CD4-positive, alpha-beta T cell (primary cell): ENCODE measurements at places on chromosomes 3 and 15. TPM values are rescaled to one million over a fixed set of nuclear protein-coding genes. Genes with fewer than 3 reads are reported as not detected.

DNA sequence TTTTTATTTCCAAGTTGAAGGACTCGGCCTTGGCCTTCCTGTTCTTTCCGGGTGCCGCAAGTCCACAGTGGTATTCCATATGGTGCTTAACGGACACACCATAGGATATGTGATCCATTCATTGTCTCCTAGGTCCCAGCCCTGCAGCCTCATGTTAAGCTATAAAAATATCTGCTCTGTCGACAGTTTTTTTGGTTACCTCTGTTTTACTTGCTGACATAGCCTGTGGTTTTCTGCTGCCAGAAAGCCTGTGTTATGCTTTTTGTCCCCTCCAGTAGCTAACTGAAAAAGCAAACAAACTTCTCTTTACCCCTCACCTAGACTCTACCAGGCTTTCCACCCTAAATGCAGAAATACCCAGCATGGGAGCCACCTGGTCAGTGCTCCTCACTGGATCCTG, 5.3 kb downstream of the INAFM2 start:
- no peak for DNase-seq

DNA sequence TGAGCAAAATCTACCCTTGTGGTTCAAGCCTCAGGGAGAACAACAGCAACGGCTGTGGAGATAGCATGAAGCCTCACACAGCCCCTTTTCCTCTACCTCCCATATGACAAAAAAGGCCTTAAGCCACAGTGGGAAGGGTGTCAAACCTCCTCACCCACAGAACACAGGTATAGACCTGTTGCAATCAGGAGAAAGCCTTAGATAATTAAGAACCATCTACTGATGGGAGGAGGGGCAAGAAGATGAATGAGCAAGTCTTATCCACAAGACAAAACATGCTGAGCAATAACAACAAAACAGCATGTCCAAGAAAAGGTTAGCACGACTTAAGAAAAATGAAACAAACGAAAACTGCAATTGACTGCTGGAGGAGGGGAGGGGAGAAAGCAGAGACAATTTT, 272.9 kb upstream of the BCHE start:
- DNase-seq = no peak

GPX1 gene
- 20.8 TPM for total RNA-seq

NECTIN3 gene
- 8.5 TPM for total RNA-seq

DNA sequence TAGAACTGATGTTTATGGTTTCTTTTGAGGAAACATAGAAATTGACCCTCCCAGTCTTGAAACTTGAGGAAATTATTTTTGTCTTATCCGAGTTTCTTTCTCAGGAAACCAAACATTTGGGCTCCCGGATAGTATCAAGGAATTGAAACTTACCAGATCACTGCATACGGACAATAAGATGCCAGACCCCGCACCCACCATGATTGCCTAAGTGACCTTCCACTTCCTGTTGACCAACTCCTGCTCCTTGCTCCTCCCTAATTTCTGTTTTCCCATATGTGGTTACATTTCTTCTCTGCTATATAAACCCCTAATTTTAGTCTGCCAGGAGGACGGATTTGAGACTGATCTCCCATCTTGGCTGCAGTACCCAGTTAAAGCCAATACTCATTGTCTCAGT, 118.4 kb upstream of the TPRG1 start:
- no peak for DNase-seq

DNA sequence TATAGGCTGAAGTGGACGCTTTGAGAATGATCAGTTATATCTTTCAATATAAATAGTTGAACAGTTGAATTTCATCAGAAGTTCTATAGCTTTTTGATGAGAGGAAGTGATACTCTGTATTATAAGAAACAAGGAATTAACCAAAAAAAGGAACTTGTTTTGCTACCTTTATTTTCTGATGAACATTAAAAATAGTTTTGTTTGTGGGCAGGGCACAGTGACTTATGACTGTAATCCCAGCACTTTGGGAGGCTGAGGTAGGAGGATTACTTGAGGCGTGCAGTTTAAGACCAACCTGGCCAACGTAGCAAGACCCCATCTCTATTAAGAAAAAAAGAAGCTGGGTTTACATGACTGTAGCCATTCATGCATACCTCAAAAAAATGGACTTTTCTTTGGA, 16.7 kb downstream of the BLOC1S6 start:
- DNase-seq = no peak

LRRC31 gene
- not detected for total RNA-seq

GRCh38 chr3:151593928-151594327, 133.1 kb upstream of the IGSF10 start:
- DNase-seq = no peak

- no peak for DNase-seq
Observed at GRCh38 chr3:130411320-130411719, 65.8 kb downstream of the COL6A5 start.

DNA sequence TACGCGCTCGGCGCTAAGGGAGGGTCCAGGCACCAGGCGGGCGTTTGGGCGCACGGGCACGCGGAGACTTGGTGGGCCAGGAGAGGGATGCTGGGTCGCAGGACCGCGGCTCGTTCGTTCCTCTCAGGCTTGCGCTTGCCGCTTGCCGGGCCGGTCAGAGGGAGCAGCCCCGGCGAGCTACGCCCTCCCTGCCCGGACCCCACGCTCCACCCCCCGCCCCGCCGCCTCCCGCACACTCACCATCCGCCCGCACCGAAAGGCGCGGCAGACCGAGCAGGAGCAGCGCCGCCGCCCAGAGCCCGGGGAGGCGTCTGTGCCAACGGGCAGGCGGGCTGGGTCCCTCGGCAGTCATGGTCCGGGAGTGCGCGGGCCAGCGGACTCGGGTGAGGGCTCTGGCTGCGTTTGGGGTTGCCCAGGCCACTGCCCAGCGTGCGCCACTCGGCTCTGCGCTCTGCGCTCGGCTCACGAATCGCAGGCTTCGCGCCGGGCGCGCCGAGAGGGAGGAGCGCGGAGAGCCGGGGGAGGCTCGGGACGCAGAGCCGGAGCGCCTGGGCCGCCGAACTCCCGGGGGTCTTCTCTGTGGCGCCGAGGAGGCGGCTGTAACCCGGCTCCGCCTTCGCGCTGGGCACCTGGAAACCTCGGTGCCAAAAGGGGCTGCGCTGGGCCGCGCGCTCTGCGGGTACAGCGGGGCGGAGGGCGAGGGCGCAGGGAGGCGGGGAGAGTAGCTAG, at the start of gene SUSD5:
TSS of gene SUSD5 (minus strand) at position 365 of the 729 bp plus-strand sequence. CDS start at position 352, 13 bp downstream.
- DNase-seq = no peak

PP2D1 gene
- total RNA-seq = not detected

DNA sequence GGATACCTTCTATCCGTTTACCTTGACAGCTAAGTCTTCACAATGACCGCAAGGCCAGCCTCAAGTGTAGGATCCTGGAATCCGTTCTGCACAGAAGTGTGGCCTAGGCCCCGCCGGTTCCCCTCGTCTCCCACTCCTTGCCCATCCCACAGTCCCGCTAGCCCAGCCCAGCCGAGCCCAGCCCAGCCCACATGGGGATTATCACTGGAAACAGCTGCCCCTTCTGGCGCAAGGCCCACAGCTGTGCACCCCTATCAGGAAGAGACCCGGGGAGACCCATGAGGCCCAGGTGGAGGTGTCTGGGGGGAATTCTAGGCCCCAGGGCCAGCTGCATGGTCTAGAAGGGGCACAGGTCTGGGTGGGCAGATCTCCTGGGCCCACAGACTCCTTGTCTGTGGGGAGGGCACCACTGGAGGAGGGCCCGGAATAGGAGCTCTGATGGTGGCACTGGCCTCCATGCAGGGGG, 27.9 kb upstream of the KLF13 start:
- no peak for DNase-seq

ZBED2 gene
- 0.11 TPM for total RNA-seq

ADGRG7 gene
- not detected for total RNA-seq

FBXL22 gene
- total RNA-seq = 0.66 TPM

GATM gene
- total RNA-seq = 0.70 TPM

DNA sequence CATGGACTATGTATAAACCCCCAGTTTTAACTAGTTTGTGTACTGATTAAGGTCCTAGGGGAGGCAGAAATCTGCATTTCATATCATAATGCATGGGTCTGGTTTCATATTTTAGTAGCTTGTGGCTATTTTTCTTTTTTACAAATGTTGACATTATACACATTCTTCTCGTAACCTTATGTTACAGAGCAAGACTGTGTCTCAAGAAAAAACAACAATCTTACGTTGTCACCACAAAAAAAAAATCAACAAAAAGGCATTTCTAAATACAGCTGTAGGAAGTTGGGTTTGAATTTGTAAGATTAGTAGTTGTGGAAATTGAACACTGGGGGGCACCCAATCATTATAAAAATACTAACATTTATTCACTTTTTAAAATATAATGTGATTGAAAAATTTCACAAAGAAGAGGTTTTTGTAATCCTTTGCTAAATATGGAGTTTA, 17.9 kb downstream of the SERP1 start:
- peak; percentile 55 for DNase-seq

ERICH6 gene
- total RNA-seq = not detected

HTR3E gene
- not detected for total RNA-seq

DNA sequence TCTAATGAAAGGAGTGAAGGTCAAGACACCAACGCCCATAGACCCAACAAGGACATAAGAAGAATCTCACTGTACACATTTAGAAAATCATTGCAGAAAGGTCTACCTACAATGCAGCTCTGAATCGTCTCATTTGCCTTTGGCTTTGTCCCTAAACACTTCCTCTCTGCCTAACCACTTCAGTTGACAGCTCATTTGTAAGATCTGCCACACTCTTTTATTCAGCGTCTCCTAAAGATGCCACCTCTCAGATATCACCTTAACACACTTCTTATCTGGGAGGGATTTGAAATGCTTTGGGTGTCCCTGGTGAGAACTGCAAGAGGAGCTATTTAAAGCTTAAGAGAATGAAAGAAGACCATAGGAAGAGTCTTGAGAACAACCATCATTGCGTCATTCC, 38.7 kb downstream of the RAB27A start:
- peak; percentile 33 for DNase-seq

DNA sequence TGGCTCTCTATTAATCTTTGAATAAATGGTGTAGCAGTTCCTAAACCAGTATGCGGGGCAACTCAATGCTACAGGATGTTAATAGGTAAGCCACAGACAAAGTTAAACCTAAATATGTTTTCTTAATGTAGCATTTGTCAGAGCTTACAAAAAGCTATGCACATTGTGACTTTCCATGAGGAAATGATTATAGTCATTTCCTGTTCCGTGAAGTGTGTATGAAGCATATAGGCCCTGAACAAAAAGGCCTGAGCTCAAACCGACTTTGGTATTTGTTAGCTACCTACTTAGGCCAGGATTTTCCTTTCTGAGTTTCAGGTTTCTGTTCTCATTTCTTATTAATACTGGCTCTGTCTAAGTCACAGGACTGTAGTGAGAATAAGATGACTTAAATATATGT, 14.2 kb downstream of the ZNF80 start:
- DNase-seq = no peak

GRCh38 chr3:195752546-195753331, 32.0 kb downstream of the MUC20 start:
- no peak for DNase-seq

DNA sequence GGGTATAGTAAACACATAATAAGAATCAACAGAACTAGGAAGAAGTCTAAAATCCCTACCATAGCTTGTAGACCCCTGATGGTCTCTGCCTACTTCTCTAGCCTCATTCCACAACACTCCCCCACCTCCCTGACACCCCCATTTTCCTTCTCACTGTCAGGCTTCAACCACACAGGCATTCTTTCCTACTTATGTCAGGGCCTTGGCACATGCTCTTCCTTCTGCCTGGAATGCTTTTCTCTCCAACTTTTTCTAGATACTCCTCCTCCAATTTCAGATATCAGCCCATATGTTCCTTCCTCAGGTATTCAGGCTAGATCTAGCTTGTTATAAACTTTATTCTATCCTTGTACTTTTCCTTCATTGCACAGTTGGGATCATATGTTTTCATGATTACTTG, 106.0 kb upstream of the MRPL3 start:
- no peak for DNase-seq

IL17RE gene
- total RNA-seq = 1.6 TPM

TRNT1 gene
- 25.8 TPM for total RNA-seq

RYR3 gene
- total RNA-seq = not detected

DRD3 gene
- total RNA-seq = not detected

GRCh38 chr3:100020876-100021644, 93.2 kb downstream of the FILIP1L start:
- DNase-seq = no peak

DNA sequence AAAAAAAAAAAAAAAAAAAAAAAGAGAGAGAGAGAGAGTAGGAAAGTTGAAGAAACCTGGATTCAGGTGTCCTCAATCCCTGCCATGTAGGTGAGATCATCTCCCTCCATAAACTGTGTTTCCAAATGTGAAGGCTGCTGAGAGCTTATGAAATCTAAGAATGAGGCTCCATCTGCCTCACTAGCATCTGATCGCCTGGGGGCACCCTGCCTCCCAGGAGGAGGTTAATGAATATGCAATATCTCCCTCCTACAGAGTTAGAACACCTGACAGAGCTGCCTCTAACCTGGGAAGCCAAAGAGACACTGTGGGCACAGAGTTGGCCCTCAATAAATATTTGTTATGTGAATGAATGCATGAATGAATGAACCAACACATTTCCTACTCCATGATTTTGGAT, 23.8 kb upstream of the ZNF148 start:
- DNase-seq = no peak

DNA sequence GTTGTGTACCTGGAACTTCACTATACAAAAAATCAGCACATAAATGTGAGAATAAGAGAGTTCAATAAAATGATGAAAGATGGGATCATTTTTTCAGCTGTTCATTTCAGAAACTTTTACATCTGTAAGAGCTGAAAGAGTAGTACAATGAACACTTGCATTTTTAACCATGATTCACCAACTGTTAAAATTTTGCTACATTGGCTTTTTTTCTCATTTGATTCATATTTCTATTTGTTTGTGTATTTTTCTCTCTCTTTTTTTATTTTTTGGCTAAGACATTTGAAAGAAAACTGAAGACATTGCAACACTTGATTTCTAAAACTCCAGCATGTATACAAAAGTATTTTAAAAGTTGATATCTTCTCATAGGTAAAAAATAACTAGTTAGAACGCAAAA, 98.3 kb upstream of the CDIN1 start:
- DNase-seq = no peak

- no peak for DNase-seq
Observed at GRCh38 chr3:29802057-29802456, 521.2 kb downstream of the RBMS3 start.

DNA sequence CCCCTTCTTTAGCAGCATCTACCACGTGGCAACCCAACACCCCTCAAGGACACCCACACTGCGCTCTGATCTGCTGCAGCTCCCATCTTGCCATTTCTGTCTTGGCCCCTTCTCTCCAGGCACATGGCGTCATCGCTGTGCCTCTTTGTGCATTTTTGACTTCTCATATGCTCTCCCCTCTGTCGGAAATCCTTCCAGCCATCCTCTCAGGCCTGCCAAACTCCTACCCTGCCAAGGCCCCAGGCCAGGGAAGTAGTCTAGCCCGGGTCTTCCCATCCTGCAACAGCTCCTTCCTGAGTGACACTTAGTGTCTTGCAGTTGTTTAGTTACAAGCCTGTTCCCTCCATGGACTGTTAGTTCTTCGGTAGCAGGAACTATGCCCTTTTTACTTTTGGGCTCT, 34.0 kb upstream of the CTXND1 start:
- DNase-seq = no peak

- DNase-seq = no peak
Observed at GRCh38 chr15:40082195-40082883, 26.3 kb downstream of the BMF start.

GHSR gene
- total RNA-seq = not detected

CASR gene
- total RNA-seq = 0.03 TPM
